GM23248 (cell line): ENCODE measurements at places on chromosomes 5 and 9.

- peak overlapping the region; percentile 74 for H3K27ac ChIP-seq
- DNase-seq = peak; percentile 96
- H3K4me1 ChIP-seq = peaks cover 36% of the 10 kb centered on the region
- H3K36me3 ChIP-seq = no peaks in the 10 kb centered on the region
- H3K4me3 ChIP-seq = 0 out of 2 replicates have a peak overlapping the region, but pooled peaks have one; percentile 9
Measured at GRCh38 chr5:169576181-169576598, 7.4 kb upstream of the SPDL1 start.

- H3K4me3 ChIP-seq = no peak overlapping the region
- H3K36me3 ChIP-seq = no peaks in the 10 kb centered on the region
- peak; percentile 30 for DNase-seq
- no peaks in the 10 kb centered on the region for H3K27me3 ChIP-seq
- no peak overlapping the region for H3K27ac ChIP-seq
Measured at GRCh38 chr9:82206490-82206889, 217.9 kb downstream of the SPATA31D1 start.

GRCh38 chr9:123059472-123060220 is 26.2 kb downstream of the GPR21 start:
- no peaks in the 10 kb centered on the region for H3K27me3 ChIP-seq
- H3K27ac ChIP-seq = no peak overlapping the region
- peaks cover 36% of the 10 kb centered on the region for H3K4me1 ChIP-seq
- no peak for DNase-seq

DNA sequence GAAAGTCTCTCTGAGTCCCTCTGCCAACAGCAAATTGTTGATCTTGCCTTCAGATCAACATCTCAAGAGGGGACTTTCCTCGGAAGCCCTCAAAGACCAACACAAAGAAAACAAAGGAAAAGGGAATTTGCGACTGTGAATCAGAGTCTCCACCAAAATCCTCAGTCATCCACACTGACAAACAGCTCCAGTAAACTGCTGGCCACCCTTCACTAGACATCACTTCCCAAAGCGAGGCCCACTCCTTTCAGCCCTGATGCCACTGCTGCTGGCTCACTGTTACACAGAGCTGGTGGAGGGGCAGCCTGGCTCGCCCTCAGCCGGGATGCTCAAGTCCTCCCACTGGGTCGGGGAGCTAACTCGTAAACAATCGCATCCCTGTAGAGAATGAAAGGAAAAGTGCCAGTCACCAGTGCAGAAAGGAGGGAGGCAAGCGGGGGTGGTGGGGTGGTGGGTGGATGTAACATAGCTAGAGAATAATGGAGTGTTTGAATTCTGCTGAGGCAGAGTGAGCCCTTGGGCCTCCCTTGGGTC is 1.3 kb downstream of the FGF1 start:
- H3K27ac ChIP-seq = no peak overlapping the region
- H3K27me3 ChIP-seq = no peaks in the 10 kb centered on the region
- no peak overlapping the region for H3K4me3 ChIP-seq
- DNase-seq = no peak

GRCh38 chr9:136199391-136200288 is 5.3 kb downstream of the LHX3 start:
- no peak overlapping the region for H3K27ac ChIP-seq
- H3K36me3 ChIP-seq = no peaks in the 10 kb centered on the region
- no peaks in the 10 kb centered on the region for H3K4me1 ChIP-seq
- H3K27me3 ChIP-seq = peaks cover 84% of the 10 kb centered on the region

GRCh38 chr5:135398160-135398854 is 724 bp downstream of the MACROH2A1 start:
- H3K36me3 ChIP-seq = no peaks in the 10 kb centered on the region
- peaks cover 23% of the 10 kb centered on the region for H3K4me1 ChIP-seq
- H3K27ac ChIP-seq = peak overlapping the region; percentile 87
- DNase-seq = peak; percentile 74
- no peaks in the 10 kb centered on the region for H3K27me3 ChIP-seq
- peak overlapping the region; percentile 82 for H3K4me3 ChIP-seq
